ENCODE measurements at places on chromosomes 1 and 21. TPM values are rescaled to one million over a fixed set of nuclear protein-coding genes. Genes with fewer than 3 reads are reported as not detected.
A peak's percentile ranks its signal among the peaks of the same experiment; 100 is the strongest.

GRCh38 chr1:58869638-58870297, 85.9 kb upstream of the JUN start:
- DNase-seq = no peak
- no peaks in the 10 kb centered on the region for H3K36me3 ChIP-seq
- no peaks in the 10 kb centered on the region for H3K27me3 ChIP-seq
- no peaks in the 10 kb centered on the region for H3K4me1 ChIP-seq

GRCh38 chr1:62437273-62437940, 558 bp downstream of the USP1 start:
- no peaks in the 10 kb centered on the region for H3K27me3 ChIP-seq
- peak overlapping the region; percentile 92 for H3K27ac ChIP-seq
- peaks cover 20% of the 10 kb centered on the region for H3K36me3 ChIP-seq
- peak overlapping the region; percentile 78 for H3K4me3 ChIP-seq
- H3K4me1 ChIP-seq = peaks cover 33% of the 10 kb centered on the region

DNA sequence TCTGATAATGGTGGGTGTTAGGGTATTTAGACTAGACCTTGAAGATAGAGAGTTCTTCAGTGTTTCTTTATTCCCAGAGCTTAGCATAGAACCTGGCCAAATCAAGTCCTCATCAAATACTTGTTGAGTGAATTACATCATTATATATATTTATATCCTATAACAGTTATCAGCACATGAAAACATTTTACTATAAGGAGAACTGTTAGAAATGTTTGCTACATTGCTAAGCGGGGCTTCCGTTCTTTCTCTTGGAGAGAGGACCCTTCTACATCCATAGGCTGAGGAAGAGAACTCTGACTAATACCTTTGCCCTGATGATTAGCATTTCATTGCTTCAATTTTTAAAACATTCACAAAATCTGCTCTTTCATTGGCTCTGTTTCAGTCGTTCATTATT, 66.5 kb upstream of the NBL1 start:
- H3K4me1 ChIP-seq = no peaks in the 10 kb centered on the region
- no peak overlapping the region for H3K27ac ChIP-seq
- H3K27me3 ChIP-seq = no peaks in the 10 kb centered on the region
- H3K4me3 ChIP-seq = no peak overlapping the region

DNA sequence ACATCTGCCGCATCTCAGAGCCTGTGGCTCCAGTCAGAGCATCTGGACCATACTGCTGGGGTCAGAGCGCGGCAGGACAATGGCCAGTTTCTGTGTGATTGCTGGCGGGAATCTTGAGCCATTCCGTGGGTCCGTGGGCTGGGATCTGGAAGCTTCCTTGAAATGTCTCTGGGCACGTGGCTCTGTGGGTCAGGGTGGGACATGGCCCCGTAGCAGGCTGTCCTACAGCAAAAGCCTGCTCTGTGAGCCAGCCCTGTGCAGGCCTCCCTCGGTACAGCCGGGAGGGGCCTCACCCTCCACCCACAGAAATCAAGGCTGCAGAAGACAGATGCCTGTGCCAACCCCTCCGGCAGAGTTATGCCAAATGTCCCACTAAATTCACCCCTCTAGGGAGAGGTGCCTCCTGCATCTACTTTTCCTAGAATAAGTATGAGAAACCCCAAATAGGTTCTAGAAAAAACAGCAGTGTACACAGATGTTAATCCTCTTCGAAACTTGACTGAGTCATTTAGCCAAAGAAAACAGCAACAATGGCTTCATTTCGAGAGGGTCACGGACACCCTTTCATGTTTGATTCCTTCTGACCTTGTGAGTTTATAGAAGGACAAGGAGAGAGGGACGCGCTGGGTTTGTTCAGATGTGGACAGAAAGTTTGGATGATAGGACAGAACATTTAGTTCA, 27.8 kb downstream of the COL18A1 start:
- DNase-seq = no peak
- no peaks in the 10 kb centered on the region for H3K27me3 ChIP-seq
- no peak overlapping the region for H3K27ac ChIP-seq
- no peaks in the 10 kb centered on the region for H3K36me3 ChIP-seq

- no peak overlapping the region for H3K4me3 ChIP-seq
- peaks cover 52% of the 10 kb centered on the region for H3K36me3 ChIP-seq
- H3K27ac ChIP-seq = no peak overlapping the region
- no peak for DNase-seq
- no peaks in the 10 kb centered on the region for H3K27me3 ChIP-seq
These were observed 32.5 kb downstream of the DHCR24 start for GRCh38 chr1:54854381-54855020.

DNA sequence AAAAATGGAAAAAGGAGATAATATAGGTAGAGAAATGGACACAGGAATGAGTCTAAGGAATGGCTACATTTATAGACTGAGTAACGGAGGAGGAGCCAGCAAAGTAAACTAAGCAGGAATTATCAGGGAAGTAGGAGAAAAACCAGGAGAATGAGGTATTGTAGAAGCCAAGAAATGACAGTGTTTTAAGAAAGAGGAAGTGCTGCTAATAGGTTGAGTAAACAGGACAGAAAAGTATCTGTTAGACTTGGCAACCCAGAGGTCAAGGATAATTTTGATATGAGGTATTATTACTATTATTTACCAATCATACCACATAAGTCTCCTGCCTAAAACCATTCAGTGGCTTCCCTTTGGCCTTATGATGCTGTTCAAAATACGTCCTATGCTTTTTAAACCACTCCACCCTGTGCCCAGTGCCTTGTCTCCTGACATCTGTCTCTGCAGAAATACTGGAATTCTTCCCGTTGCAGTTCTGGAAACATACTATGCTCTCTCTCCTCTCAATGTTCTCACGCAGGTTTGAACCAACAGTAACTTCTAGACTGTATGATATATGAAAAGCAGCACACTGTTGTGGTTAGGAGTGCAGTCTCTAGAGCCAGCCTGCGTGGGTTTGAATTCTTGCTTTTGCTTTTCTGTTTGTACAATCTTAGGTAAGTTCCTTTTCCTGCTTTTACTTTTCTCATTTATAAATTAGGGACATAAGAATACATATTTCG, 24.6 kb upstream of the NEK7 start:
- H3K4me3 ChIP-seq = no peak overlapping the region
- DNase-seq = peak; percentile 31
- H3K4me1 ChIP-seq = peaks cover 4% of the 10 kb centered on the region
- no peaks in the 10 kb centered on the region for H3K36me3 ChIP-seq
- no peak overlapping the region for H3K27ac ChIP-seq

DNA sequence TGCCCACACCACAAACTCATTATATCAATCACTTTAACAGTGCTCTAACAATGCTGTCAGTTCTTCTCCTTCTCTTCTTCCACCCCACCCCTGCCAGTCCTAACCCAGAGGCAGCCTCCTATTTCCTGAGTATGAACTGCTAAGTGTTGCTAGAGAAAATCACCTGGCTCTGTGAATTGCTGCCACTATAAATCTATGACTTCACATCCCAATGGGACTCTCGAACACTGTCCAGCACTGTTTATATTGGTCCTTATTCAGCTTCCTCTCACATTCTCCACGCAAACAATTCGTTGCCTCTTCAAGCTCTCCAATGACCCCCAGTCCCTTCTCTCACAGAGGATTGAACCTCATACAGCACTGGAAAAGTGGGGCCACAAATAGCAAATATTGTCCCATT, 27.0 kb upstream of the USH2A start:
- no peaks in the 10 kb centered on the region for H3K27me3 ChIP-seq
- no peak overlapping the region for H3K27ac ChIP-seq
- no peak overlapping the region for H3K4me3 ChIP-seq
- no peak for DNase-seq

DNA sequence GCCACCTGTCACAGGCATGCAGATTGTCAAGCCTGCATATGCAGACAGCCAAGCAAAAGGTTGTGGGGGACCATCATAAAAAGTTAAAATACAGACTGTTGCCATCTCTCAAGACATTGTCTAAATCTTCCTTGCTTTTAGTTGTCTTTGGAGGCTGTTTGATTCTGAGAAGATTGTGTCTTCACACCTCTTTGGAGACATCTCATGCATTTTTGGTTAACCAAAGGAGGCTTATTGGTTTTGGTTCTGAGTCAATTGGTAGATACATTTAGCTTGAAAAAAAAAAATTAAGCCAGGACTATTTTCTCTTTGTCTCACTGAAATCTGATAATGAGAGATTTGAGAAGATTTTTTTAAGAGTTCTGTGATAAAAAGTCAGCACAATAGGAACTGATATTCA, 217.6 kb downstream of the LYPLAL1 start:
- no peak overlapping the region for H3K27ac ChIP-seq
- no peak overlapping the region for H3K4me3 ChIP-seq
- DNase-seq = no peak
- no peaks in the 10 kb centered on the region for H3K4me1 ChIP-seq

GRCh38 chr1:29984166-29984861, 739.1 kb downstream of the MATN1 start:
- no peaks in the 10 kb centered on the region for H3K27me3 ChIP-seq
- no peak overlapping the region for H3K4me3 ChIP-seq
- DNase-seq = no peak
- H3K27ac ChIP-seq = no peak overlapping the region
- no peaks in the 10 kb centered on the region for H3K36me3 ChIP-seq

DNA sequence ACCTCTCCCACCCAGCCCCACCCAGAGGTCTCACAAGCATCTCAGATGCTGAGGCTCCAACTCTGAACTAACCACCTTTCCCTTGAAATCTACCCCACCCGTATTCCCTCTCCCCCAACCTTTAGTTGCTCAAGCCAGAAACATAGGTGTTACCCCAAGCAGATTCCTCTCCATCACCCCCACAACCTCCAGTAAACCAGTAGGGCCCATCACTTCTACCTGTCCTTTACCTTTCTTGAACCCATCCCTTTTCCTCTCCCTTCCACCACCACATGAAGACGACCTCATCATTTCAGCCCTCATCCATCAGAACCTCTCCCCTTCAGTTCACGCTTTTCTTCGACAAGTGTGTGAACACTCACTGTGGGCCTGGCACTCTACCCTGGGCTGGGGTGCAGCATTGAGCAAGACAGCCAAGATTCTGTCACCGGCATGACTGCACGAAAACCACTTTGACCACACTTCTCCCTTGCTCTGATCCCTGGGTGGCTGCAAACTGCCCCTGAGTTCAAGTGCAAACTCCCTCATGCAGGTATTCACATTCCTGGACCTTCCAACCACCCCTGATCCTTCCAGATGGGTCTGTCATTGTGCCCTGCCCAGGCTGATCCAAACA, 65.5 kb upstream of the LAPTM5 start:
- H3K36me3 ChIP-seq = no peaks in the 10 kb centered on the region
- H3K4me3 ChIP-seq = no peak overlapping the region
- no peak for DNase-seq

OLIG2 gene
- not detected for total RNA-seq

CA6 gene
- not detected for total RNA-seq

OVAAL gene
- 4.2 TPM for total RNA-seq

OXCT2 gene
- not detected for total RNA-seq

LCE3D gene
- not detected for total RNA-seq

FLG2 gene
- total RNA-seq = not detected
